CD4-positive, alpha-beta T cell treated with Interleukin-12 subunit alpha and Interleukin-12 subunit beta, for 1 hour (primary cell): ENCODE measurements at places on chromosomes 6 and 20.
A peak's percentile ranks its signal among the peaks of the same experiment; 100 is the strongest.

- DNase-seq: peak; percentile 32
Observed at GRCh38 chr20:49508435-49509199, 26.1 kb upstream of the KCNB1 start.

- DNase-seq: no peak
Observed at GRCh38 chr6:135008941-135009290, 45.7 kb downstream of the HBS1L start.

- no peak for DNase-seq
Observed at GRCh38 chr6:154508573-154509375, 1.7 kb downstream of the CNKSR3 start.

DNA sequence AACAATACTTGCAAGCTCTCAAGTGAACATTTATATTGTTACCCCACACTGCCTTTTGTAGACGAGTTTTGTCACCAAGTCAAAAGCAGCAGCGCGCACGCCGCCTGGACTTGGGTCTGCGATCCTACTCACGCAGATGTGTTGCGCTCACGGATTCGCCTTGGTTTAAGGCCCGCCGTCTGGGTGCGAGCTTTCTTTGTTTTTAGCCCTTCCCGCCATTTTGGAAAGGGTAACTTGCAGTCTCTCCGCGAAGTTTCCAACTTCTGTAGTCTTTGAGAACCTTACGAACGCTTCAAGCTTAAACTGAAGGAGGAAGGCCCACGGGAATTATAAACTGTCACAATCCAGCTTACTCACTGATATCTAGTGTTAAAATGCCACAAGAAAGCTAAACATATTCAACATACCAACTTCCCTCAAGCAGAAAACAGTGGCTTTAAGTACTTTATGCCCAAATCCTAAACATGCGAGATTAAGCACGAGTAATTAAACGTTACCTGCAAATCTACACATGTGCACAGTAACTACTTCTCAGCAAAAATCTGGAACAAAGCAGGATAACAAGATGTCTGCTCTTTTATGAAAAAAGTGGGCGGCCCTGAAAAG lies 80.4 kb upstream of the BTN3A2 start:
- peak; percentile 60 for DNase-seq

DNA sequence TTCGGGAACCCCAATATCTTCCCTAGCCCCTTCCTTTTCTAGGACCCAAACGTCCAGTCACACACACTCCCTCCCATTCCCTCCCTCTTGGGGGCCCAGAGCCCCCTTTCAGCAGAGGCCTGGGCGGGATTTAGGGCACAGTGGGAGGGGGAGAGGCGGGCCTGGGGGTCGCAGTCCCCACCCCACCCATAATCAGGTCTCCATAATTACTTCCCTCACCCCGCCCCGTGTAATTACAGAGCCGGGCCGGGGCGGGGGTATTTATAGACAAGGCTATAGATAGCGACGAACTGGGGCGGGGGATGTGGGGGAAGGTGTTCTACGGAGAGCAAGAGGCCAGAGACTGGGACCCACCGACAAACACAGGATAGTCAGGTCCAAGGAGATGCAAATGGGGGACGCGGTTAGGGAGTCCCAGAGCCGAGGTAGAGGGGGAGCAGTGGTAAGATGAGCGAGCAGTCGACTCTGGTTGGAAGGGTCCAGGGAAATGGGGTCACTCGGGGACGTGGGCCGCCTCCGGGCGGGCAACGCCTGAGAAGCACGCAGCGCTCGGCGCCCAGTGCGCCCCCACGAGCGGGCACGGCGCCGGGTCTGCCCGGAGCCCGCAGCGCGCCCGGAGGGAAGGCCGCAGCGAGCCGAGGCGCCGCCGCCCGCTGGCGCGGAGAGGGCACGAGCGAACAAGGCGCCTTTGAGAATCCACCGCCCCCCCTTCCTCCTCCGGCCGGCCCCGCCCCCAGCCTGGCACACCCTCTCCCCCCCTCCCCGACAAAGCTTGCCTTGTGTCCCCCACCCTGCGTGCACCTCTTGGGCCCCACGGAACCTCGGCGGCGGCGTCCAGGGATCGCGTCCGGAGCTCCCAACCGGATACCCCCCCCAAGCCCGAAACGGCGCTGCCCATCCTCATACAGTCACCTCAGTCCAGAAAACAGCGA lies 670 bp upstream of the COL11A2 start:
- peak; percentile 34 for DNase-seq

DNA sequence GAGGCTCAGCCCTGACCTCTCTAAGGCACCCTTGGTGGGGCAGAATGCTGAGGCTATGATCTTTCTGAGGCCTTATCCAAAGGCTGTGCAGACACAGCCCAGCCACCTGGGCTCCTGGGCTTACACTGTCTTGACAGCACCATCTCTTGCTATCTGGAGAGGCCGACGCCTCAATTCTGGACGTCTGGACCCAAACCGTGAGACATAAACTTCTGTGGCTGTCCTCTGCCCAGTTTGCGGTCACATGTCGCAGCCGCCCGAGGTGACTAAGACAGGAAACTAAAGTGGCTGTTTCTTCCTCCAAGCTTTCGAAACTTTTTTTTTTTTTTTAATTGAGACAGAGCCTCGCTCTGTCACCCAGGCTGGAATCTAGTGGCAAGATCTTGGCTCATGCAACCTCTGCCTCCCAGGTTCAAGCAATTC lies 49.3 kb downstream of the PRR18 start:
- DNase-seq: peak; percentile 26
